ENCODE measurements at places on chromosomes 13 and 19. TPM values are rescaled to one million over a fixed set of nuclear protein-coding genes. Genes with fewer than 3 reads are reported as not detected.

DNA sequence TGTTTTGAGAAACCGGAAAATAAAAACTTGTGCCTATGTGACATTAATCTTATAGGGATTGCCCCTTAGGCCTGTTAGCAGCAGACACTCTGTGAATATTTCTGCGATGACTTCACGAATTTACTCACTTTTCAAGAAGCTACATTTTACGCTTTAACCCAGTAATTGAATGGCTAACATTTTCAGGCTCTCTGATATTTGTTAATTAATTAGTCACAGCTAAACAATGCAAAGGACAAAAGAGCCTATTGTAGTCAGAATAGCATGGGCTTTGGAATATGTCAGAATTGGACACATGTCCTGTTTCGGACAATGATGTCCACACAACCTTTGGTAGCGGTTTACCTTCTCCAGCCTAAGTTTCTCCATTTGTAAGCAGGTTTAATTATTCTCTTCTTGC is 506.6 kb downstream of the EFNB2 start:
- DNase-seq, result no peak

GRCh38 chr13:48532256-48532505 is 699 bp downstream of the RCBTB2 start:
- no peak for DNase-seq

The THSD8 gene
- not detected for total RNA-seq

The ERICH4 gene
- total RNA-seq, result not detected

- DNase-seq, result no peak
Observed at GRCh38 chr19:16142032-16142580, 1.4 kb upstream of the HSH2D start.

DNA sequence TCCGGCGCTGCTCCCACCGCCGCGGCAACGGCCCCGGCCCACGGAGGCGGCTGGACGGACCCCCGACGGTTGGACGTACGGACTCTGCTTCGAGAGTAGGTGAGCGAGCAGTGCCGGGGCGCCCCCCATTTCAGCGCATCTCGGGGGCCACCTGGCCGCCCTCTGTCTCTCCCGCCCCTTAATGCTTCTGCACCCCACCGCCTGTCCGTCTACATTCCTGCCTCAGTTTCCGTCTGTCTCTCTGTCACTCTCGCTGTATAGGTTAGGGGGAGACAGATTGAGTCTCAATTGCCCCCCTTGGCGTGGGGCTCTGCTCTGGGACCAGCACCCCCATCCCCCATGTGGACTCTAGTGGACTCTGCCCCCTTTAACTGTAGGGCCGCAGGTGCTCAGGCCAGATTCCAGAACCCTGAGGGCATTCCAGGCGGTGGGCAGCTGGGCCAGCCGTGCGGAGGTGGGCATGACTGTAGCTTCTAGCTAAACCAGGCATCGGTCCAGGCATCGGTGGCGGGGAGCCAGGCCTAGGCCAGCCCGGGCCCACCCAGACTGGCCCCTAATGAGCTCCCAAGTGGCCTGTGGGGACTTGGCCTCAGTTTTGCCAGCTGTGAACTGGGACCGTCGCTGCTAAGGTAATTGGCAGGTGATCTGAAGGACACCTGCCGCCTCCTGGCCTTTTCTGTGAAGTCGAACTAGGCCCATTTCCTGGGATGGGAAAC is 373 bp downstream of the TNFAIP8L1 start:
- peak; percentile 34 for DNase-seq

- peak; percentile 69 for DNase-seq
Observed at GRCh38 chr19:17209126-17210036, 5.8 kb upstream of the USE1 start.

GRCh38 chr19:30625947-30626625 is 253.9 kb downstream of the ZNF536 start:
- no peak for DNase-seq

DNA sequence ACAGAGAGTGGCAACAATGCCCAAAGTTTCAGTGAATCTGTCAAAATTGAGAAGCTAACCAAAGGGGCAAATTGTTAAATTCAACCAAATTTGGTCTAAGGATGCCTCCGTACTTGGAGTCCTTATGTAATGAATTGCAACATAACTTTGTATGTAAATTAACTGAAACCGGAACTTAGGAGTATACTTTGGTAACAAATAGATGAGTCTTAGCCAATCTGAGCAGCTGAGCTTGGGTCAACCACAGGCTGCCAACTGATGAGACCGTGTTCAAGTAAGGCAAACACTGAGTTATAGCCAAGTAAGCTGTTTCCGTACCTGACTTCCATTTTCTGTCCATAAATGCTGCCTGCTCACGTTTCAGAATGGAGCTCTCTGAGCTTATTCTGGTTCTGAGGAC is 5.3 kb downstream of the VWA8 start:
- no peak for DNase-seq

- DNase-seq, result no peak
Observed at GRCh38 chr19:56683116-56683515, 11.6 kb upstream of the ZNF835 start.

The REEP6 gene
- total RNA-seq, result not detected

GRCh38 chr13:28503182-28503967 is 8.4 kb upstream of the FLT1 start:
- DNase-seq, result no peak

DNA sequence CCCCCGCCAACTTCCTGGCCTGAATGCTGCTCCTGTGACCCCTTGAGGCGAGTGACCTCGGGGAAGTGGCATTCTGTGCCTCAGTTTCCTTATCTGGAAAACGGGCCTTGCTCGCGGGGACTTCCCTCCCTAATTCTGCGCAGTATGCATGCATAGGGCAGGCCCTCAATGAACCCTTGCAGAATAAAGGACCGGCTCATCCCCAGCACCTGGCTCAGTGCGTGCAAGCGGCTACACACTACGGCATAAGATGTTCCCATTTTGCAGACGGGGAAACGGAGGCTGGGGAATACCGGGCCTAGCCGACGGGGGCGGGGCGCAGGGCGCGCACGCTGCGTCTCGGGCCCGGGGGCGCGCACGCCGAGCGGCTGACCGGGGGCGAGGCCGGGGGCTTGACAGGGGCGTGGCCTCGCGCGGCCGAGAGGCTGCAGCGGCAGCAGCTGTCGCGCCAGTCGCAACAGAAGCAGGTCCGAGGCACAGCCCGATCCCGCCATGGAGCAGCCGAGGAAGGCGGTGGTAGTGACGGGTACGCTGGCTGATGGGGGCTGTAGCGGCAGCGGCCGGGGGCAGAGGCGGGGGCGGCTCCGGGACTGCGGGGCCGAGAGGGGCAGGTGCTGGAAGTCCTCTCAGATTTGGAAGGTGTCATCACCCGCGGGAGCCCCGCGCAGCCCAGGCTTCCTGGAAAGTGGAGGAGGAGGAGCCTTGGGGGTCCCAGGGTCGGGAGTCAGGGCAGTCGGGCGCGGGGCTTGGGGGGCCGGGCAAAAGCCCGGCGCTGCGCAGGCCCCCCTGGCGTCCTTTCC is at the start of gene PGPEP1:
Gene PGPEP1, plus strand, starts transcription at position 409 of the 800 bp plus-strand sequence. Its CDS starts 84 bp downstream, at position 493.
- DNase-seq, result peak; percentile 83

DNA sequence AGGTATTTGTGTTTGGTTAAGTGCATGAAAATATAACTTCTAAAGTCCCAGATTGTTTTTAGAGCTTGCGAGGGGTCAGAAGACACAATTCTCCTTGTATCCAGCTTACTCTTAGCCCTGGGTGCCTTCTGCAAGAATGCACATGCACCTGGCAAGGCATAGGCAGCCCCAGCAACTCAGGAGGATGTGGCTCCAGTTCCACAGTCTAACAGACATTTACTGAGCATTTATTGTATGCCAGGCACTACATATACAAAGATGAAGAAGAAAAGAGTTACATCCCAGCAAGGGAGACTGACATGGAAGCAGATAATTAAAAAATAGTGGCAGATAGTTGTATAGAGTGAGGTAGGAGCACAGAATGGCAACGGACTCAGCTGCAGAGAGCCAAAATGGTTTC is 101.1 kb upstream of the FRY start:
- DNase-seq, result no peak

Measured in transverse colon (tissue), 4 donors.